ENCODE measurements at places on chromosomes 2 and 18.

GRCh38 chr2:96129528-96130120 lies 8.7 kb downstream of the ASTL start:
- DNase-seq = no peak

- no peak for DNase-seq
These were observed 192.0 kb downstream of the MTX2 start for GRCh38 chr2:176461098-176461808.

DNA sequence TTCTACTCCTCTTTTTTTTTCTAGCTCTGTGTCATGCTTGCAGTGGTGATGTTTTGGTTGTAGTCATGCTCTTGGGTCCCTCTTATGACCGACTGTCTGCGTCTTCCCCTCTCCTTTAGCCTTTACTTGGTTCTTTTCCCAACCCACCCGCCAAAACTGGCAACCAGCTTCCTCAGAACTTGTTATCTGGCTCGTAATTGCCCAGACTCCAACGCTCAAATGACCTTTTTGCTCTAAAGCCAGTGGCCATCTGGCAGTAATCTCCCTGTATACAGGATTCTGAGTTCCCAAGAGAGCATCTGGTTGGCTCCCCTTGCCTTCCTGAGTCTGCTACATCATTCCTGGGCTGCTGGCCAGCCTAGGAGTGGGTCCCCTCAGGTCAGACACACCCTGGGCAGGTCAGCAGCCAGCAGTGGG lies 147.2 kb downstream of the MGAT5 start:
- no peak for DNase-seq

DNA sequence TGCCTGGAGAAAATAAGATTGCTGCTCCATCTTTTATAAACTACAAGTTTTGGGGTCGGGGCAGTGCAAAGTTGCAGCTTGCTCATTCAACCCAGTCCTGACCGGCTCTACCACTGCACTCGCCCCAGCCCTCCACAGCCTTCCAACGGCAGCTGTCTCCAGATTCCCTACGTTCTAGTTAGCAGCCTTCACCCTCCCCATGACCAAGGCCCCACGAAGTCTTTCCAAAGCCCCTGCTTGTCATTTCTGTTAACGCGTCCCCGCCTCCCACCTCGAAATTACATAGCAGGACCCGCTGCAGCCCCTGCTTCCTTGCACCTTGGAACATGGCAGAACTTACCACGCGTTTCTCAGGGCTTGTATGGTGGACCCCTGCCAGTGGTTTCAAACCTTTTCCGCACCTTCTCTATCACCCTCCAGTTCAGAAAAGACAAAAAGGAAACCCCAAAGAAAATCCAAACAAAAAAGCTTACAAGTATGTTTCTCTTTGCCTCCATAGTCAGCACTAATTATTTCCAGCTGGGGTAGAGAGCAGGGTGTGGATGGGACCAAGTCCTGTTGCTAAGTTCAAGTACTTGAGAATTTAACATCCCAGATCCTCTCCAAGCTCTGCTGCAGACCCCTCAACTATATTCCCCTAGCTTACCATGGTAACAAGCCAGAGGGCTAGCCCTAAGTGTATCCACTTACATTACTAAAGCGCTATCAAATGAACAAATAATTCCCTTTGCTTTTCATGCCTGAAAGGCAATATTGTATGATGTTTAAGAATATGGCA lies 161.5 kb downstream of the TGIF1 start:
- no peak for DNase-seq

DNA sequence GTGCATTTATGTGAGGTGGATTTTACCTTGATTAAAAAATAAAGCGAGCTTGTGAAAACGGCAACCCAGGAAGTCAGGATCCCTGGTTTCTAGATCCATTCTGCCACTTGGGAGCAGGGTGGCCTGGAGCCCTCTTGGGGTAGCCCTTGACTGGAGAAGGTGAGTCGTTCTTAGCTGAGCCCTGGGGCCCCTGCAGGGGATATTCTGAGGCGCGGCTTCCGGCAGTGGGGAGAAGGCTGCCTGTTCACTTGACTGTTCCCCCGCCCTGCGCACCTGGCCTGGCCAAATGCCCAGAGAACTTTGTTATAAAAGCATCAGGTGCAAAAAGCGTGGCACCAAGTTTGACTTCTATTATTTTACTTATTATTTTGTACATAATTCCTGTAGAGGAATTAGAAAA lies 221.9 kb downstream of the DYSF start:
- no peak for DNase-seq

- DNase-seq = no peak
These were observed 202.1 kb upstream of the REV1 start for GRCh38 chr2:99691926-99692325.
